ENCODE measurements at places on chromosomes 2 and 18. TPM values are rescaled to one million over a fixed set of nuclear protein-coding genes. Genes with fewer than 3 reads are reported as not detected.

FZD7 gene
- polyA plus RNA-seq = 0.07 TPM

ITPRIPL1 gene
- 8.6 TPM for polyA plus RNA-seq

OTOS gene
- not detected for polyA plus RNA-seq

NAT8 gene
- polyA plus RNA-seq = not detected

CROCC2 gene
- not detected for polyA plus RNA-seq

DYNAP gene
- polyA plus RNA-seq = not detected
